ENCODE measurements at places on chromosomes 6 and 20.

DNA sequence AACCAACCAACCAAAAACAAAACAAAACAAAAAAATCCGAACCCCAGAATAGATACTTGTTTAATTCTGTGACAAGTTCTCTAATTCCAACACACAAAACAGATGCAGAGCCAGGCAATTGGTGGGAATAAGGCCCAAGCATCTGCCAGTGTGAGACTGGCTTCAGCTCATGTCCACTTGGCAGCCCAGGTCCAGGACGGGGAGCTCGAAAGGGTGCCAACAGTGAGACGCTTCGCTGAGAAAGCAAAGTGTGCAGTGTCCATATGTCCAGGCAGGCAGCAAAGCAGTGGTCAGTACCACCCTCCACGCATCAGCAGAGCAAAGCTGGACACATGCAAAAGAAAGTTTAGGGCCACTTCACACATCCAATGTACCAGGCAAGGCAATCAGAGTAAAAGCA lies 102.9 kb downstream of the RALGAPA2 start:
- no peak overlapping the region for H3K27ac ChIP-seq
- no peak overlapping the region for H3K4me3 ChIP-seq
- peaks cover 5% of the 10 kb centered on the region for H3K36me3 ChIP-seq
- peaks cover 2% of the 10 kb centered on the region for H3K4me1 ChIP-seq

DNA sequence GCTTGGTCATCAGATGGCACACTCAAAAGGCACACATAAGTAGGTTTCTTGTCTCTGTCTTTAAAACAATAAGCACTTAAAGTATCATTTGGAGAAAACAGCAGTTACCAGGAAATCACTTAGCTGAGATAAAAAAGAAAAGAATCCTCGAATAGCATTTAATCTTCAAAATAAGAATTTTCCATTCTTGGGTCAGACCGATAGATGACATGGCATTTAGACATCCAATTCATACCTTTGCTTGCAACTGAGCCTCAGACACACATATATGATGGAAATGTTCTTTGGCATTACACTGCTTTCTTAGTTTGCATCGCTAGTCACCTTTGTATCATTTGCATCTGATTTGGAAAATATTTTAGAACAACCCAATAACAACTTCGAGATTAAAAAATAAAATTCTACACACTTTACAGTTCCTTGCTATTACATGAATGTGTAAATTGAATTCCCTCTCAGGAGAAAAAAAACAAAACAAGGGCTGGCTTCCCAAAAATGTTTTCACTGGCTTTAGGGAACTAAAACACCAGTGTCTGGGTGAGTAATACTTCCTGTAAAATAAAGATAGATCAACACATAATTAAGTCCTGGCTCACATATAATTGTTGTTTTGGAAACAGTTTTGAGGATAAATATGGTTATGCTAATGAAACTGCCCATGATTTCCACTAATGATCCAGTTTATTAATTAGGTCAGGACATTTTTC lies 1.3 kb upstream of the RNF217 start:
- H3K27ac ChIP-seq: no peak overlapping the region
- DNase-seq: no peak
- peaks cover 58% of the 10 kb centered on the region for H3K27me3 ChIP-seq
- peaks cover 10% of the 10 kb centered on the region for H3K4me1 ChIP-seq

DNA sequence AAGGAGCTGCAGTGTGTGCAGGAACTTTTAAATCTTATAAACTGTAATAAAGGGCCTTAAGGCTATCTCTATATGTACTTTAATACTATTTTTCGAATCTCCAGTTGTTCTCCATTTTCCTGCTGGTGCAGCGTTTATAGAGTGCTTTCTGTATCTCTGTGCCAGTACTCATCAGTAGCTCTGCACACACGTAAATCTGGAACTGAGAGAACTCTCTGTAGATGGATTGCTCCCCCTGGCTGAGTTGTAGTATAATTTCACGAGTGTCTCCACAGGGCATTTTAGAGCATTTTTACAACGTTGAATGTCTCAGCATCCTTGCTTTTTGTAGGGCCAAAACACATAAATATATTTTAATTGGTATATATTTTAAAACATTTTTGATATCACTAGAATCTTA lies 256.5 kb downstream of the TRDN start:
- no peak overlapping the region for H3K4me3 ChIP-seq
- H3K4me1 ChIP-seq: no peaks in the 10 kb centered on the region
- H3K36me3 ChIP-seq: no peaks in the 10 kb centered on the region

- no peak overlapping the region for H3K4me3 ChIP-seq
- no peak overlapping the region for H3K27ac ChIP-seq
- H3K4me1 ChIP-seq: no peaks in the 10 kb centered on the region
- no peaks in the 10 kb centered on the region for H3K27me3 ChIP-seq
- no peaks in the 10 kb centered on the region for H3K36me3 ChIP-seq
- DNase-seq: no peak
Measured at GRCh38 chr20:6783752-6784151, 16.3 kb downstream of the BMP2 start.

DNA sequence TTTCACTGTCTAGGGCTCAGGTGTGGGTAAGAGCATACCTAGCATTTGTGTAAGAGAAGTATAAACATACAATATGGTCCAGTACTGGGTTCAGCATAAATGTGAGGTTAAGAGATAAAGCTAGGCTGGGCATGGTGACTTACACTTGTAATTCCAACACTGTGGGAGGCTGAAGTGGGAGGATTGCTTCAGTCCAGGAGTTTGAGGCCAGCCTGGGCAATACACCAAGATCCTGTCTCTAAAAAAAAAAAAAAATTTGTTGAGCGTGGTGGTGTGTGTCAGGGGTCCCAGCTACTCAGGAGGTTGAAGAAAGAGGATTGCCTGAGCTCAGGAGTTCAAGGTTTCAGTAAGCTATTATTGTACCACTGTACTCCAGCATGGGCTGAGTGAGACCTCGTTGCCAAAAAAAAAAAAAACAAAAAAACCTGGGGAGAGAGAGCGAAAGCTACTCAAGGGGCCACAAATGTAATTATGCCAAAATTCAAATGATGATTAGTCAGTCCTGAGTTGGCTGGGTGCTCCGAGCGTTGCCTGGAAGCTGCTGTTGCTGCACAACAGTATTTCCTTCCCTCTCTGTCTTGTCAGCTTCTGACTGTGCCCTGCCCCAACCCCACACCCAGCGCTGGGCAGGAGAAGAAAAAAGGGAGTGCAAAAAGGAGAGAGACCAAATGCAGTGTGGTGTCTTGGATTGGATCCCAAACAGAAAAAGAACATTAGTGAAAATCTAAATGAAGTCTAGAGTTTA lies 24.0 kb downstream of the CMTR1 start:
- no peak for DNase-seq
- no peak overlapping the region for H3K27ac ChIP-seq
- H3K36me3 ChIP-seq: peaks cover 73% of the 10 kb centered on the region

DNA sequence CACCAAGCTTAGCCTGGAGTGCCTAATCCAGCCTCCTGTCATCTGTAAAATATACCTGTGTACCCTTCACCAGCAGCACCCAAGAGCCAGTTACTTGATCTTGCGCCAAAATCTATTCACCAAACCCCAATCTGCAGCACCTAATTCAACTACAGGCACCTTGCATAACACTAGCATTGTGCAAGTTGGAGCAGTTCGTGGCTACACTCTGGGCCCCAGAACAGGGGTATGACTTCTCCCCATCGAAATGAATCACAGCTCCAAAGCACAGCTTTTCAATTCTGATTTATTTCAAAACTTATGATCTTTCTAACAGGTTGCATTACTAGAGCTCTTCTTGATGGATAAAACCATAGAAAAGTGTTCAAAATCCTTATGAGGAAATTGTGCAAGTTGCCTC lies 100.4 kb upstream of the TCF21 start:
- DNase-seq: no peak
- no peaks in the 10 kb centered on the region for H3K27me3 ChIP-seq
- no peaks in the 10 kb centered on the region for H3K4me1 ChIP-seq

DNA sequence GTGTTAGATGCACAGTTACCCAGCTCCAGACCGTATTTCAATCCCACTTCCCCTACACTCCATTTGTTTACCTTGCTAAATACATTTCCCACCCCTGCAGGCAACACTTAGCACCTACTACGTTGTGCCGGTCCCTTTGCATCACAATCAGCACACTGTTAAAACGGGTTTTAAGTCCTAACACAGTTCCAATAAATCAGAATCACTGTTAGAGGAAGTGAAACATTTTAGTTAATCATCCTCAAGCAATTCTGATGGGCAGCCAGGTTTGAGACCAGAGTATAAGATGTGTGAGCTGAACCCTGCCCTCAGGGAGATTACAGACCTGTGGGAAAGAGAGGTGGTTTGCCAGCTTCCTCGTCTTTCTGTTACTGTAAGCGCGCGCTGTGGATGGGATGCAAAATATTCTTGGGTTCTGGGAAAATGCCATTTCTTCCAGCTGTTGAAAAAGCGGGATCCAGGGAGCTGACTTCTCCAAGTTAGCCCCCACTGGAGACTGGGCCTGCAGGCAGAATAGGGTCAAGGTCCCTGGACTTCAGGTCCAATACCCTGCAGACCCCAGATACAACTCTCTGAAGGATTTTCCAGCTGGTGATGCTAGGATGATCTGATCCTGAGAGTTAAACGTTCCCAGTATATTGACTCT lies 3.1 kb downstream of the ZCCHC3 start:
- no peaks in the 10 kb centered on the region for H3K27me3 ChIP-seq
- H3K27ac ChIP-seq: no peak overlapping the region
- peaks cover 27% of the 10 kb centered on the region for H3K36me3 ChIP-seq
- peaks cover 52% of the 10 kb centered on the region for H3K4me1 ChIP-seq

- H3K4me1 ChIP-seq: no peaks in the 10 kb centered on the region
- no peaks in the 10 kb centered on the region for H3K36me3 ChIP-seq
- no peaks in the 10 kb centered on the region for H3K27me3 ChIP-seq
- no peak overlapping the region for H3K27ac ChIP-seq
- H3K4me3 ChIP-seq: no peak overlapping the region
Measured at GRCh38 chr6:49790341-49790740, 3.3 kb upstream of the PGK2 start.

- H3K4me3 ChIP-seq: no peak overlapping the region
- no peaks in the 10 kb centered on the region for H3K36me3 ChIP-seq
- H3K27ac ChIP-seq: no peak overlapping the region
Measured at GRCh38 chr20:39645131-39645530, 683.0 kb downstream of the DHX35 start.

DNA sequence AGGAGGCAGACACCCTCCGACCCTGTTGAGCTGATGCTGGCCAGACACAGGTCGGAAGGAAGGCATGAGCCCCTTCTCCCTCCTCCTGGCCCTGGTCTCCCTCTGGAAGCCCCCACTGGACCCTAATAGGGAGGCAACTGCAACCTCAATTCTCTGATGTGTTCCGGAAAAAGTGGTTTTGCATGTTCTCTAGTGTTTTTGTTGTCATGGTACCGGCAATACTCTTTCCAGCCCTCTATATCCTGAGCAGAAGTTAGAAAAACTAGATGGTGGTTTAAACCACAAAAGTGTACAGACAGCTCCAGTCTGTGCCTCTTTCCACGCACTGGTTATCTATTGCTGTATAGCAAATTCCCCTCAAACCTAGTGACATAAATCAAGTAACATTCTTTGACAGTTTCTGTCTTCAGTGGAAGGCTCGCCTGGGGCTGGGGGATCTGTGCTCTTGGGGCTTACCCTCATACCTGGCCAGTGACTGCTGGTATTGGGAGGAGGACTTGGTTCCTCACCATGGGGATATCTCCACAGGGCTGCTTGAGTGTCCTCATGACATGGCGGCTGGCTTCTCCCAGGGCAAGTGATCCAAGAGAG lies 37.0 kb downstream of the SYTL3 start:
- DNase-seq: peak; percentile 59
- H3K4me3 ChIP-seq: peak overlapping the region; percentile 30
- peaks cover 59% of the 10 kb centered on the region for H3K36me3 ChIP-seq

DNA sequence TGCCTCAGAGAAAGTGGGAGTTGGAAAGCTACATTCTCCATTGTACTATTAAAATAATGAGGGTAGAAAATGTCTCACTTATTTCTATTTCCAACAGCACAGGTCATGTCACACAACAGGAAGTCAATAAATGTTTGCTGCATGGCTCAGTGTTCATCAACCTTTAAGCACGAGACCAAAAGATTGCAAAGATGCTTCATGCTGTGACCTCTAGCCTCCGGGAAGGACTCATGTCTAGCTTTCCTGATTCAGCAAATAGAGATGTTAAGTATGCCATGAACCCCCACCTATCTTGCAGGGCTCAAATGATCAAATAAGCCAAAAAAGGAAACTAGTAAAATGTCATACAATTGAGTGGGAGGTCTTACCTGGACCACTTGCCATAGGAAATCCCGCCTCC lies 57.4 kb downstream of the NCOA6 start:
- no peaks in the 10 kb centered on the region for H3K27me3 ChIP-seq
- H3K4me3 ChIP-seq: no peak overlapping the region
- H3K36me3 ChIP-seq: peaks cover 18% of the 10 kb centered on the region

GRCh38 chr20:2760297-2760951 lies 40.0 kb downstream of the CPXM1 start:
- H3K4me1 ChIP-seq: no peaks in the 10 kb centered on the region
- no peak overlapping the region for H3K27ac ChIP-seq
- no peaks in the 10 kb centered on the region for H3K36me3 ChIP-seq

GRCh38 chr20:57027777-57028176 lies 238.7 kb downstream of the BMP7 start:
- H3K4me1 ChIP-seq: no peaks in the 10 kb centered on the region
- no peak overlapping the region for H3K27ac ChIP-seq
- H3K36me3 ChIP-seq: no peaks in the 10 kb centered on the region
- DNase-seq: no peak

GRCh38 chr6:74939721-74940620 lies 265.9 kb downstream of the COL12A1 start:
- DNase-seq: no peak
- no peak overlapping the region for H3K27ac ChIP-seq
- H3K27me3 ChIP-seq: no peaks in the 10 kb centered on the region
- no peak overlapping the region for H3K4me3 ChIP-seq
- no peaks in the 10 kb centered on the region for H3K4me1 ChIP-seq

GRCh38 chr6:163539101-163539762 lies 124.7 kb downstream of the QKI start:
- H3K27me3 ChIP-seq: no peaks in the 10 kb centered on the region
- DNase-seq: no peak

DNA sequence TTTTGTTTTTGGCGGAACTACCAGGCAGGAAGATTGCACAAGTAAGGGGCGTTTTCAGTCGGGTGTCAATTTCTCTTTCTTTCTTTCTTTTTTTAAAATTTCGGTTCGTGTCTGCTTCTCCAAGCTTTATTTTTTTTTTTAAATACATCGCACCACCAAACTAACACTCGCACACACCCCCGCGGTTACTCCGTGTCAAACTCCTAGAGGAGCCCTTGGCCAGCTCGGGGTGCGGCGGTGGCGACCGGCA lies 338 bp downstream of the UTRN start:
- H3K36me3 ChIP-seq: peaks cover 9% of the 10 kb centered on the region
- H3K4me1 ChIP-seq: peaks cover 23% of the 10 kb centered on the region
- peak overlapping the region; percentile 70 for H3K27ac ChIP-seq
- H3K4me3 ChIP-seq: peak overlapping the region; percentile 91
- peak; percentile 49 for DNase-seq
